ENCODE measurements at places on chromosomes 12 and 14. TPM values are rescaled to one million over a fixed set of nuclear protein-coding genes. Genes with fewer than 3 reads are reported as not detected.

The TMEM233 gene
- total RNA-seq: 0.17 TPM

The KRT81 gene
- not detected for total RNA-seq

The NGB gene
- total RNA-seq: not detected

The KRT79 gene
- total RNA-seq: not detected

The WSCD2 gene
- total RNA-seq: under 0.01 TPM

The SYCP3 gene
- total RNA-seq: 0.17 TPM

The RD3L gene
- 0.09 TPM for total RNA-seq

The TGM1 gene
- total RNA-seq: 1.5 TPM

The TPI1 gene
- 190 TPM for total RNA-seq

The TAMALIN gene
- 1.9 TPM for total RNA-seq

The ISCU gene
- total RNA-seq: 42.3 TPM

The CLEC14A gene
- 7.3 TPM for total RNA-seq

The GPR135 gene
- total RNA-seq: 2.9 TPM

The OASL gene
- total RNA-seq: 0.89 TPM

The FAM186B gene
- total RNA-seq: 0.19 TPM

The SERPINA12 gene
- total RNA-seq: not detected

The TAPBPL gene
- 32.9 TPM for total RNA-seq

The ATG101 gene
- 12.9 TPM for total RNA-seq

The LHX5 gene
- total RNA-seq: not detected

The TSPAN11 gene
- 1.2 TPM for total RNA-seq

The RNASE1 gene
- 11.7 TPM for total RNA-seq

The CLEC4D gene
- 0.51 TPM for total RNA-seq

The ADAM21 gene
- total RNA-seq: not detected

The IQSEC3 gene
- total RNA-seq: 0.51 TPM

The STXBP6 gene
- total RNA-seq: 2.1 TPM

The RFLNA gene
- not detected for total RNA-seq

The CLSTN3 gene
- 37.2 TPM for total RNA-seq

The ARMH4 gene
- 0.67 TPM for total RNA-seq

The DIO3 gene
- total RNA-seq: 0.17 TPM

The WASHC4 gene
- total RNA-seq: 59.1 TPM

The SPTB gene
- 0.33 TPM for total RNA-seq

The RBP5 gene
- 12.9 TPM for total RNA-seq

The KCNMB4 gene
- total RNA-seq: 1.3 TPM

The C1QL4 gene
- not detected for total RNA-seq

The AQP2 gene
- not detected for total RNA-seq

The IL31 gene
- total RNA-seq: not detected

Data from liver (tissue), 10 donors.